ACHN (cell line): ENCODE measurements at places on chromosomes 11 and 22.
A peak's percentile ranks its signal among the peaks of the same experiment; 100 is the strongest.

DNA sequence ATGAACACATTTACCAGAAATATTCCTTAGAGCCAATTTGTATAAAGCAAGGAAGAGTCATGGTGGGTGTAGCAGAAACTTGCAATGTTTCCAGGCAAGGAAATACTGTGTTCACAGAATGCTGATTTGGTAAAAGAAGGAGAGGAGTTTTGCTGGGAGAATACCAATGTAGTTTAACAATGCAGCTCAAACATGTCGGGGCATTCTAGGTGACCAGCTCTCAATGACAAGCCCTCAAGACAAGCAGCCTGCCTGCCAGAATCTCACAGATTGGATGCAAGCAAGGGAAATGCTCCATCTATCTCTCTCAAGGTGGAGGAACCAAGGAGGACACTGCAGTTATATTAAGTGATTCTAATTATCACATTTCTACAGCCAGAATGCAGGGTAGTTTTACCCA lies 190.4 kb downstream of the MAML2 start:
- no peak for DNase-seq

GRCh38 chr22:19353363-19354131 lies 62.0 kb upstream of the CLTCL1 start:
- no peak for DNase-seq

GRCh38 chr11:13339195-13340153 lies 61.9 kb downstream of the BMAL1 start:
- peak; percentile 49 for DNase-seq

GRCh38 chr22:17307566-17307965 lies 61.7 kb upstream of the CECR2 start:
- no peak for DNase-seq

- peak; percentile 83 for DNase-seq
Measured at GRCh38 chr22:33299245-33299956, 241.2 kb upstream of the SYN3 start.
